Stimulated activated CD8-positive, alpha-beta memory T cell treated with anti-CD3 and anti-CD28 coated beads, Interleukin-4, amount 100 ng/mL, for 4 hours (primary cell): ENCODE measurements at places on chromosomes 13 and 19.

GRCh38 chr13:86324191-86324590 is 525.0 kb upstream of the SLITRK6 start:
- DNase-seq = no peak

DNA sequence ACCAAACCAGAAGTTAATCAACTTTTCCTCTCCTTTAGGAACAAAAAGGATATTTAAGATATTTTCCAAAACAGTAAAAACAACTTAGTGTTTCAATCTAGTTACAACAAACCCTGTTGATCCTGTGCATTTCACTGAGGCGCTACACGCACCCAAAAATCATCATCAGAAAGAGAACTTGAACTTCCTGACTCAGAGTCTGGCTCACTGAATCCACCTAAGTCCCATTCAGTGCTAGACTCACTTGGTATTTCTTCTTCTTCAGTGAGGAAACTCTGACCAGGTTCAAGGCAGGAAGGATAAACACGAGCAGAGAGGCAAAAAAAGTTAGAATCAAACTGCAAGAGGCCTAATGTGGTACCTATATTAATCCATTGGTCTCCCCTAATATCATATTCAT is 2.2 kb downstream of the KBTBD6 start:
- DNase-seq = no peak

GRCh38 chr13:42320375-42320787 is 48.4 kb downstream of the AKAP11 start:
- no peak for DNase-seq

GRCh38 chr13:78784014-78784750 is 125.2 kb upstream of the OBI1 start:
- no peak for DNase-seq

GRCh38 chr13:113141601-113141970 is 16.9 kb upstream of the PROZ start:
- no peak for DNase-seq

DNA sequence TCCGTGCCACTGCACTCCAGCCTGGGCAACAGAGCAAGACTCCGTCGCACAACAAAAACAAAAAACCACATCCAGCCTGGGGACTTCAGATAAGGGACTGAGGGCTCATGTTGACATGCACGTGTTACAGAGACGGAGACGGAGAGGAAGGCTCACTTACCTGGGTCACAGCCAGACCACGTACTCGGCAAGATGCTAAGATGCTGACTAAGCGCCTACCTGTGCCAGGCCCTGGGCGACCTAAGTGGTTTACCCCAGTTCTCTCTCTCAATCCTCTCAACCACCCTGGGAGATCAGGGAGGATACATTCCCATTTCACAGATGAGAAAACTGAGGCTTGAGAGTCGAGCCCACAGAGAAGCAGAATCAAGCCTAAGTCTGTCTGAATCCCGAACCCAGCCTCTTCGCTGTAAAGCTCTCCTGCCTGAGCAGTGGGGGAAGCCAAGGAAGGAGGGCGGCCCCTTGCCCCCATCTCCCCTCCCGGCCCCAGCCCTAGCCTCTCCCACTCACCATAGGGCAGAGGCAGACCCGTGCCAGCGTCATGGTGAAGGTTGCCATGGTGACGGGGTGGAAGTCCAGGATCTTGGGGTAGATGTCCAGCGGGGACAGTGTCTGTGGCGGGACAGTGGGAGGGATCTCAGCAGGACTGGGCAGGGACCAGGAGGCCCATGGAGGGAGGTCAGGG is 13.5 kb downstream of the ERCC2 start:
- no peak for DNase-seq
